CD4-positive, alpha-beta T cell treated with Interleukin-12 subunit alpha and Interleukin-12 subunit beta, for 1 hour (primary cell): ENCODE measurements at places on chromosomes 3 and 15.

DNA sequence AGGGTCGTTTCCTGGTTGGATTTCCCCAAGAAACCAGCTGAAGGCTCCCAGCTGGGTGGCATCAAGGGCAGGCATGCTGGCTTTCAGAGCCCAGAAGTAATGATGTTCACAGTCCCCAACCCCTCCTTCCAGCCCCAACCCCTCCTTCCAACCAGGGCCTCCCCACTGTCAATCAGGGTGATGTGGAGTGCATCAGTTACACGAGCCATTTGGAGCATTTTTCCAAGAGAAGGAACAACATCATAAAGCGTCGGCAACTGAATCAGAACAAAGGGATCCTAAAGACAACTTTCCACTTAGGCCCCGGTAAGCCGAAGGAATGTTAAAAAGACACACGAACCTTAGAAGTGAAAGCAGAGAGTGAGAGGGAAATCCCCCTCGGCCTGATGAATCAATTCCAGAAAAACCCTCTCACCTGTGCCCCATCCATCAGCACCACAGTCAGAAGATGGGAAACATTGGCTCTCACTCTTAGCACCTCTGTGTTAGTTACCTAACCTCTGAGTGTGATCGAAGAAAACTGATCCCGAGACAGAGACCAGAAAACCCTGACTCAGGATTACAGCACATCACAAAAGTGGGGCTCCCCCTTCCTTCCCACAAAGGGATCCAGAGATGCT, 101.2 kb upstream of the WNT5A start:
- no peak for DNase-seq

GRCh38 chr3:138594150-138594934, at the start of gene CEP70:
TSS of gene CEP70 (minus strand) at chr3:138594260. CDS start at chr3:138572927, 21,333 bp downstream.
- DNase-seq: peak; percentile 94

DNA sequence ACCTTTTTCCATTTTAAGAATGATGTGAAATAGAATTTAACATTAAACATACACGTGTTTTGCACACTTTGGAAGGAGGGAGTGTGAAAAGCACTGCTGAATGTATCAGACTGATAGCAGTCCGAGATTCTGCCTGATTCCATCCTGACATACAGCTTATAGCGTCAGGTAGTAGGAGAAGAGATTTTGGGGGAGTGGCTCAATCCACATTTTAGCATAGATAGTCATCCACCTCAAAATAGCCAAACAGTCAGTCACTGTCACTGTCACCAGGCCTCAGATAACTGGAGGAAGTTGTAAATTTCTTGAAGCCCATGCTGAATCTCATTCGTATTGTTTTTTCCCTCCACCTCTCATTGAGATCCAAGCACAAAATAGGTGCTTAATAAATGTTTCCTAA, 35.4 kb upstream of the ARHGEF26 start:
- DNase-seq: no peak

GRCh38 chr3:195258449-195259153, 12.4 kb downstream of the XXYLT1 start:
- peak; percentile 23 for DNase-seq

DNA sequence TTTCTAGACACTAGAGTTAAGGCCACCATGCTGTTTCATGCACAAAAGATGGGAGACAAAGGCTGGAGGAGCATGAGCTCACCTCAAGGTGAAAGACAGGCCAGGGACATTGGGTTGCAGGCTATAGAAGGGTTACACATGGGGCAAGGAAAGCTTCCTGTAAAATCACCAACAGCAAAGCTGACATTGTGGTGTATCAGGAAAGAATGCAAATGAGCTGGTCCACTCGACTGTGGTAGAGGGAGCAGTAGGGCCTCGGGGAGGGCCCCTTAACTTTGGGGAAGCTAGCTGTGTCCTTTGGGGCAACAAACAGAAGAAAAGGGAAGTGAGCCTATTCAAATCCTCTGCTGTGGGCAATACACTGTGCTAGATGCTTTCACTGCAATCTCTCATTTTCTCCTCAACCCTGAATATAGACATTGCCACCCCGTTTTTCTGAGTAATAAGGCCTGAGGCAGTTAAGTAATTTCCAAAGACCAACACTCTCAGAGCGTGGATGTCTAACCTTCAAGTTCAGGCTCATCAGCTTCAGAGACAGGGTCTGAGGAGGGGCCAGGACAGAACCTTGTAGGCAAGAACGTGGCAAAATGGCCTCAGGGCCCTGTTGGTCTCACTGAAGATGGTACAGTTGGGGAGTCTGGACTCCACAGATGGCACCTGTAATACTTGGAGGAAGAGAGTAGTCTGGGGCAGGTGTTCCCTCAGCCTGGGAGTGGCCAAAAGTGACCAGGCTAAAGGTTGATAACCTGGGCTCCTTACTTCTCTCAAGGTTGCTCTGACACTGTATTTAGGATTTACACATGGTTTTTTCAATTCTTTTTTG, 24.1 kb downstream of the CX3CR1 start:
- DNase-seq: no peak

- DNase-seq: no peak
These were observed 17.0 kb downstream of the CLK3 start for GRCh38 chr15:74632601-74633000.

- DNase-seq: no peak
These were observed at the start of gene CDV3 for GRCh38 chr3:133573629-133574194. TSS of gene CDV3 (plus strand) at chr3:133573686. CDS start at chr3:133574045, 359 bp downstream.

DNA sequence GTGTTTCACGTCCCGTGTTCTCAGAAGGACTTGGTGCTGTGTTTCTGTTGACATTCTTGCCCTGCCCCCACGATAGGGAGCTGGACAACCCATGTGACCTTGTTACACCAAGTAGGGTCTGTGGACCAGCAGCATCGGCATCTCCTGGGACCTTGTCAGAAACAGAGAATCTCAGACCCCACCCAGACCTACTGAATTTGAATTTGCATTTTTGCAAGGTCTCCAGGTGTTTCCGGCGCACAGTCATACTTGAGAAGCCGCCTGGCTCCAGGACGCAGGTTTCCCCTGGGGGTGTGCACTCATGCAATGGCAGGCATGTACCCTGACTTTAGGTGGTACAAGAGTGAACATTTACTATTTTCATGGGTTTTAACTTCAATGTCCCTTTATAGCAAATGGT, 117.9 kb downstream of the TLE3 start:
- no peak for DNase-seq

DNA sequence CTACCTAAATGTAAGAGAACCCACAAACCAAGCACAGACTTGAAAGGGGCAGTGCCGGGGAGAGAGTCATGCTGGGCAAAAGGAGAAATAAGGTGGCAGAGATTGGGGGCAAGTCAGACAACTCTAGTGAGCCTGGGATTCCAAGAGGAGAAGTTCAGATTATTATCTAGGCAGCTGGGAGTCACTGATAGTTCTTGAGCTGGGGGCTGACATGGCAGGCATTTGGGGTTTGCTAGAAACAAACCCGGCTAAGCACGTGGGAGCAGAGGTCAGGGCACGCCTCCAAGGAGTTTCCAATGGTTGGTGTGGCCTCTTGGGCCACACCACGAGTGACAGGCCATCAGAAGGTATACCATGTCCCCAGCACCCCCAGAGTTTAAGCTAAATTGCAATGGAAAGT, 27.6 kb downstream of the SLC6A6 start:
- DNase-seq: no peak

DNA sequence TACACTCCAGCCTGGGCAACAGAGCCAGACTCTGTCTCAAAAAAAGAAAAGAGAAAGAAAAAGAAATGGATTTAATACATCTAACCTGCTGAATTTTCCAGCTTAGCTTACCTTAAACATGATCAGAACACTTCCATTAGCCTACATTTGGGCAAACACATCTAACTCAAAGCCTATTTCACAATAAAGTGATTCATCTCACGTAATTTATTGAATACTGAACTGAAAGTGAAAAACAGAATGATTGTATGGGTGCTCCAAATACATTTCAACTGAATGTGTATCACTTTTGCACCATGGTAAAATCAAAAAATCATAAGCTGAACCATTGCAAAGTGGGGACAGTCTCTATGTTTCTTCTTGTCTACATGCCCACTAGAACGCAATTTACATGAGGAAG, 9.0 kb downstream of the PIK3R4 start:
- no peak for DNase-seq

DNA sequence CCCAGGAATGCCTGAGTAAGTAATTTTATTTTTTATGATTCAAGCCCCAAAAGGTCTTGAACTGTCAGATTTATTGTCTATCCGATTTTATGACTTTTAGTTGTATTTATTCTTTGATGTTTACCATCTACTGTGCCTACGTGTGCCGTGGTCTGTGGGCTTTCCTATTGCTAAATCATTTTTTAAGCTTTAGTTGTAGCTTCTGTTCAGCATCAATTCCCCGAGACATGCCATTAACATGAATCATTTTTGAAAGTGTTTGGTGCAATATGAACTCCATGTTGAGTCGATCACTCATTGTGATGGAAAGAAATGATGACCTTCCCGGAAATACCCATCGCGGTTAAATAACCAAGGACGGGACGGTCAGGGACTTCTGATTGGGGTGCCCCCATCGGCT, 268.7 kb upstream of the THRB start:
- no peak for DNase-seq

DNA sequence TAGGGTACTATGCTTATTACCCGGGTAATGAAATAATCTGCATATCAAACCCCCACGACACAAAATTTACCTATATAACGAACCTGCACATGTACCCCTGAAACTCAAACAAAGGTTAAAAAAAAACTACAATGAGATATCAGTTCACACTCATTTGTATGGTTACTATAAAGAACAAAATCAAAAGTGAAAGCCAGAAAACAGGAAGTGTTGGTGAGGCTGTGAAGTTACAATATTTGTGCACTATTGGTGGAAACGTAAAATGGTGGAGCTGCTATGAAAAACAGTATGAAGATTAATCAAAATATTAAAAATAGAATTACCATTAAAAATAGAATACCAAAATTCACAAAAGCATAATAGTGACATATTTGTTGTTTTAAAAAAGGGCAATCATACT, 128.9 kb downstream of the ZIC1 start:
- no peak for DNase-seq

- no peak for DNase-seq
These were observed 57.1 kb downstream of the ADAMTS17 start for GRCh38 chr15:100284701-100285100.

DNA sequence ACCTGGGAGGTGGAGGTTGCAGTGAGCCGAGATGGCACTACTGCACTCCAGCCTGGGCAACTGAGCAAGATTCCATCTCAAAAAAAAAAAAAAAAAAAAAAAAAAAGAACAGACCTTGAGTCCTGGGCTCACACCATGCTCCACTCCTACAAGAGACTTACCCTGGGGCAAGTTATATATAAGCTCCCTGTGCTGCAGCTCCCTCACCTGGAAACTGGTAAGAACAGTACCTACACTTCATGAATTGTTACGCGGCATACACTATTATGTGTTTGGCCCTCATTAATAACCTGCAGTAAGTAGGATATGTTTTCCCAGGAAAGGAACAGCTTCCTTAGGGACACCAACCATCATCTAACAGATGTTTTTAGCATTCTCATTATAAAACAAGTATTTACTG, 119.6 kb downstream of the FMN1 start:
- DNase-seq: no peak

- DNase-seq: no peak
These were observed 19.7 kb downstream of the RAB11A start for GRCh38 chr15:65888981-65889380.

- no peak for DNase-seq
These were observed 187.1 kb downstream of the FMN1 start for GRCh38 chr15:33007303-33007855.

DNA sequence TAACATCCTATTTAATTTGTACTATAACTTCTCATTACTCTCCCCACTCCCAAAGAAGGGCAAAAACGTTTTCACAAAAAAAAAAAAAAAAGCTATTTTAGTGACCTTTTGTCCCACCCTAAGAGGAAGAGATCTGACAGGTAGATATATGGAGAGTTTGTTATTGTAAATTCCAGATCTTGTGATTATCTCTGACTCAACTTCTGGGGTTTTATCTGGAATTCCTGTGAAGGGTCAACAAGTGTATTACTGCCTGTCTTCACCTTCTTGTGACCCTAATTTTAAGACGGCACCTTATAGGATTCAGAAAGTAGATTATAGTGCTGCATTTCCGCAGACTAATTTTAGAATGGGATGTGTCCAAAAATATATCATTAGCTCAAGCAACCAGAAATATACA, 205.9 kb upstream of the CDIN1 start:
- no peak for DNase-seq

DNA sequence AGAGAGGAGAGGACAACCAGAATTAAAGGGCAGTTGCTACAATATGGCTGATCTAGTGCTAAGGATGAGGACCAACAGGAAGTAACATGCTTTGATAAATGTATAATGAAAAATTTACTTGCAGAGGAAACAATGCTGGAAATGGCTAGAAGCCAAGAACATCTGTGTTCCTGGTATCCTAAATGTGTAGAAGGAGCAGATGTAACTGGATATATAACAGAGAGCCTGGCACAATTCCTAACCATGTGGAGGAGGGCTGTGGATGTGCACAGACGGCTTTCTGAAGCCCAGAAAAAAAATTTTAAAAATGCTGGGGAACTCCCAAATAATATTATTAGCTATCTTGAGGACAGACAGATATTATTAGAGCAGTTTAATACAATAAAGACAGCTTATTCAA, 159.4 kb upstream of the GBE1 start:
- DNase-seq: no peak

GRCh38 chr3:1091286-1091685, 1.5 kb upstream of the CNTN6 start:
- no peak for DNase-seq

GRCh38 chr15:41553731-41554130, 5.3 kb upstream of the TYRO3 start:
- no peak for DNase-seq

DNA sequence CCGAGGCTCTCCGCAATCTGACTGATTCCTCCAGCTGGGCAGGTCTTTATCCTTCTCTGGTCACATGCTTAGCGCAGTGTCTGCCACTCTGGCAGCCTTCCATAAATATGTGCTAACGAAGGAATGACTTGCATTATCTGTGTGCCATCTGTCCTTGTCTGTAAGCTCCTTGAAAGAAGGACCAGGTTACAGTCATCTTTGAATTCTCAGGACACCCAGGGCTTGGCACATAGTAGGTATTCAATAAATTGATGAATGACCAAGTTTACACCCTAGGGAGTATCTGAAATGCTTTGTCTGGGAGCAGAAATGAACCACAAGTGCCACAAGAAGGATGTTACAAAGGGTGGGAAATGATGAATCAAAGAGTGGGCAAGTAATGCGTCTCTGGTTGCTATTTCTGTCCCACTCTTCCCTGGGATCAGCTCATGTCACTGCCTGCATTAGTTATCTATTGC, 16.5 kb upstream of the FAM3D start:
- no peak for DNase-seq

- no peak for DNase-seq
These were observed 243.9 kb upstream of the UMPS start for GRCh38 chr3:124486324-124486723.
